CD4-positive, CD25-positive, alpha-beta regulatory T cell (primary cell): ENCODE measurements at places on chromosomes 1 and 21. TPM values are rescaled to one million over a fixed set of nuclear protein-coding genes. Genes with fewer than 3 reads are reported as not detected.

PTPN22 gene
- total RNA-seq: 58.5 TPM

GJB3 gene
- total RNA-seq: not detected

RAB42 gene
- not detected for total RNA-seq

OR2G6 gene
- total RNA-seq: not detected

GPR157 gene
- total RNA-seq: 2.1 TPM

TFF2 gene
- not detected for total RNA-seq

CHI3L1 gene
- total RNA-seq: not detected

MFN2 gene
- 39.1 TPM for total RNA-seq

CSRP1 gene
- total RNA-seq: 63.8 TPM

LYPD8 gene
- not detected for total RNA-seq

FYB2 gene
- total RNA-seq: not detected

COPA gene
- total RNA-seq: 150 TPM

CFAP107 gene
- not detected for total RNA-seq

TRIM63 gene
- total RNA-seq: not detected

CRYAA gene
- not detected for total RNA-seq

DDR2 gene
- total RNA-seq: 0.32 TPM

KRTAP19-3 gene
- total RNA-seq: not detected

DNAH14 gene
- not detected for total RNA-seq

RNF186 gene
- total RNA-seq: not detected

IRF6 gene
- total RNA-seq: 0.86 TPM

ZNF648 gene
- total RNA-seq: not detected

TMOD4 gene
- 3.3 TPM for total RNA-seq

ARTN gene
- 1.5 TPM for total RNA-seq

ZYG11A gene
- 0.20 TPM for total RNA-seq

UBASH3A gene
- 56.0 TPM for total RNA-seq

SPRR2B gene
- not detected for total RNA-seq

F5 gene
- total RNA-seq: 80.6 TPM

DNAJC28 gene
- 0.17 TPM for total RNA-seq

COL11A1 gene
- not detected for total RNA-seq

GIPC2 gene
- not detected for total RNA-seq

IGSF3 gene
- 0.42 TPM for total RNA-seq

SELENBP1 gene
- total RNA-seq: not detected

LCE1C gene
- not detected for total RNA-seq

KCNJ15 gene
- total RNA-seq: 0.10 TPM

CLCA4 gene
- not detected for total RNA-seq

GLRX2 gene
- 5.2 TPM for total RNA-seq
